ENCODE measurements at places on chromosomes 3 and 15. TPM values are rescaled to one million over a fixed set of nuclear protein-coding genes. Genes with fewer than 3 reads are reported as not detected.

DNA sequence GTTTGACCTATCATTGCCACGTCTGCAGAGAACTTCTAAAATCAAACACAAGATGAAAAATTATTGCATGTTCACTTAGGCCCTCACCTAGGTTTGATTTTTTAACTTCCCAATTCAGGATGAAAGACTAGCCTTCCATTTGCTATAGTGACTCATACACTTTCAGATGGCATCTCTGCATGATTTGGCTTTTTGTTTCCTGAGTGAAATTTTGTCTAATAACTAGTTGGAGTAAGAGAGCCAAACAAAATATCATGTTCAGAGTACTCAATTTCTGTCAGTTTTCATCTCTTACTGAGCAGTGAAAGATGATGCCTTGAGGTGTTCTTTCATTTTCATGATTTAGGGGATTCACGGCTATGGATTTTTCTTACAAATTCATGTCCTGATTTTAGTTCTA lies 122.9 kb downstream of the NSUN3 start:
- no peak for DNase-seq

GRCh38 chr3:173849489-173849888 lies 451.9 kb downstream of the NLGN1 start:
- no peak for DNase-seq

The TM6SF1 gene
- total RNA-seq = 15.0 TPM

GRCh38 chr15:98899272-98900021 lies 108.1 kb downstream of the PGPEP1L start:
- no peak for DNase-seq

DNA sequence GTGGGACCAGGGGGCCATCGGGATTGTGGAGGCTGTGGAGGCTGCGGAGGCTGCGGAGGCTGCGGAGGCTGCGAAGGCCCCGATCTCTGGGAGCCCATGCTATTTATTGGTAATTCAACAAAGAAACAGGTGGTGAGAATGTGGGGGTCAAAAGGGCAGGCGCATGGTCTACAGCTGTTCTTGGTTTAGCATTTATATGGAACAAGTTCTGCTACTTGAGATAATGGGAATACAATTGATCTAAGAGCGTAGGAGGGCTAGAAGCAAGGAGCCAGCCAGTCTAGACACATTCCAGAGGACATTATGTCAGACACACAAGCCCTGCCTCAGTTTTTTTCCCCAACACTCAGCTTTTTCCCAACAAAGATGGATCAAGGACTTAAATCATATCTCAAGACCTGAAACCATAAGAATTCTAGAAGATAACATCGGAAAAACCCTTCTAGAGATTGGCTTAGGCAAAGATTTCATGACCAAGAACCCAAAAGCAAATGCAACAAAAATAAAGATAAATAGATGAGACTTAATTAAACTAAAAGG lies 20.1 kb downstream of the C3orf80 start:
- no peak for DNase-seq

GRCh38 chr3:124227150-124227630 lies 235.3 kb upstream of the ROPN1 start:
- DNase-seq = no peak

The CFAP20DC gene
- 0.61 TPM for total RNA-seq

- no peak for DNase-seq
Measured at GRCh38 chr15:67033012-67033411, 32.4 kb upstream of the SMAD3 start.

DNA sequence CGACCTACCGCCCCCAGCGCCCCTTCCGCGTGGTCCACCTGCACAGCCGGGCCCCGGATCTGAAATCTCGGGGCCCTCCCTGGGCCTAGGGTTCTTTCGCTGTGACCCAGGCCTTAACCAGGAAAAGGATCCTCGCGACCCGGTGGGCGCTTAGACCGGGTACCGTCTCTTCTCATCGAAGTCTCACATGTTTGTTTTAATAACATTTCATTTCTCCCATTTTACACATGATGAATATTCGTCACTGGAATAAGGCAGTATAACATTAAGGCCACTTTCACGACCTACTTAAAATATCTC lies 277 bp upstream of the DALRD3 start:
- no peak for DNase-seq

GRCh38 chr15:22944651-22945050 lies 35.5 kb downstream of the CYFIP1 start:
- DNase-seq = peak; percentile 42

- no peak for DNase-seq
Measured at GRCh38 chr3:151673974-151674373, 59.8 kb upstream of the AADACL2 start.

- no peak for DNase-seq
Measured at GRCh38 chr3:112489674-112490479, 9.4 kb downstream of the BTLA start.

The GREM1 gene
- 0.03 TPM for total RNA-seq

GRCh38 chr15:63047792-63048114 lies 5.2 kb downstream of the TPM1 start:
- no peak for DNase-seq

- peak; percentile 91 for DNase-seq
Measured at GRCh38 chr15:75738647-75739325, 26.1 kb upstream of the CSPG4 start.

The PCCB gene
- 40.4 TPM for total RNA-seq

DNA sequence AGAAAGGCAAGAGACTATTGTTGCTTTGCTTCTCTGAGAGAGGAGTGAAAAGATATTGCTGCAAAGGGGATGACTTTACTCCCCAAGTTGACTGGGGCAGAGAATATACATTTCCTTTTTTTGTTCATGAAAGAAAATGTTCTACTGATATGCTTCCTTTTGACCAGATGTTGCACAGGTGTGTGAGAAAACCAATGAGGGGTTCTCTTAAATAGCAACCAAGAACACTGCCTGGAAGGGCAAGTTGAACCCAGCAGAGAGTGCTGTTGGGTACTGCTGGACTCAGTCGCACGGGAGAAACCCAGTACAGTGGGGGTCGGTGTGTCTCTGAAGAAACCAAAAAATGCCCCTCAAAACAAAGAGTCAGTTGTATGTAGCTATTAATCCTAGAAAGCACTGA lies 101.2 kb downstream of the CHST2 start:
- no peak for DNase-seq

DNA sequence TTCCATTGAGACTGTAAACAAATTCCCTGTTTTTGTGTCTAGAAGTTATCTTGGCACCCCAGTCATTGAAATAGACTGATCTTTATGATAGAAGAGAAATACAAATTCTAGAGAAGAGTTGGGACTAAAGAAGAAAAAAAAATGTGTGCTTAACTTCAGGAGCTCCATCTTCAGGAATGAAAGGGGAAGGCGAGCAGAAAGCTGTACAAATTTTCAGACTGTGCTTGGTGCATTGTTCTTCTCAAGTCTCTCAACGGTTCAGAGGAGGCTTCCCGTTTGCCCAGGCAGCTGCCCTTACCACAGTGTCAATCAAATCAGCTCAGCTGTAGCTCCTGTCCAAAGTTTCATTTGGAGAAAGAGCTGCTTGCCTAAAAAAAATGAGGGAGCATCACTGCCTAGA lies 41.7 kb downstream of the OXSM start:
- DNase-seq = no peak

DNA sequence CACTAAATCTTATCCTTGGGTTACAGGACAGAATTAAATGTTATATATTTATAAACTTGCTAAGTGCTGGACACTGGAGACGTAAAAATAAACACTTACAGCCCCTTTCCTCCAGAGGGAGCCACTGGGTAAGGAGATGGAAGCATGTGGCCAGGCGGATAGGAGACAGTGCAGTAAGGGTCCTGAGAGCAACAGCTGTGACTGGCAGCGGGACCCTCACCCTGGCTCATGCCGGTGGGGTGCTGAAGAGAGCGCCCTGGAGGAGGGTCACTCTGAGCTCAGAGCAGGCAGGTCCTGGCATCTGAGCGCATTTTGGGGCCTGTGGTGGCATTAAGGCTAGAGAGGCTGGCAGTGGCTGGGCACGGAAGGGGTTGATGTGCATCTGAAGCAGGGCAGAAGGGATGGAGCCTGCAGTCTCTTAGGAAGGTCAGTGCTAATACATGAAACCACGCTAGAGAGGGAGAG lies 16.0 kb downstream of the SEC61A1 start:
- no peak for DNase-seq

GRCh38 chr3:40464339-40465110 lies 7.4 kb downstream of the RPL14 start:
- DNase-seq = no peak

GRCh38 chr3:97245201-97245910 lies 431.0 kb downstream of the EPHA6 start:
- DNase-seq = no peak

DNA sequence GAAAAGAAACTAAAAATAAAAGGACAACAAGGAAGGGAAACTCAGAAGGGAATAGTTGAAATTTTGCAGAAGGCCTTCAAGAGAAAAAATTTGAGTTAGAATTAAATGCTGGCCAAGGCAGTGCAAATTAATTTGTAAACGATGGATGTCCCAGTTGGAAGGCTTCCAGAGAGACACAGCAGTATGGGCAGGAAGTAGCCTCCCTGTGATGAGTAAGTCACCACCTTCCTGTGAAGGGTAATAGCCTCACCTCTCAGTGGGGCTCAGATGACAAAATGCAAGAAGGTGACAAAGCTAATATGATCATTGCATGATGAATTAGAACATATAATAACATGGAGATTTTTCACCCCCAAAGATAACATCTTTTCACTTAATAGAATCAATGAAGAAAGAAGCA lies 27.3 kb upstream of the TMCO5A start:
- no peak for DNase-seq

The PRR20G gene
- total RNA-seq = not detected

GRCh38 chr3:190807719-190808375 lies 54.6 kb downstream of the GMNC start:
- no peak for DNase-seq

- DNase-seq = no peak
Measured at GRCh38 chr3:138234401-138235179, 47.5 kb downstream of the ARMC8 start.

GRCh38 chr3:173976281-173976680 lies 578.7 kb downstream of the NLGN1 start:
- no peak for DNase-seq

DNA sequence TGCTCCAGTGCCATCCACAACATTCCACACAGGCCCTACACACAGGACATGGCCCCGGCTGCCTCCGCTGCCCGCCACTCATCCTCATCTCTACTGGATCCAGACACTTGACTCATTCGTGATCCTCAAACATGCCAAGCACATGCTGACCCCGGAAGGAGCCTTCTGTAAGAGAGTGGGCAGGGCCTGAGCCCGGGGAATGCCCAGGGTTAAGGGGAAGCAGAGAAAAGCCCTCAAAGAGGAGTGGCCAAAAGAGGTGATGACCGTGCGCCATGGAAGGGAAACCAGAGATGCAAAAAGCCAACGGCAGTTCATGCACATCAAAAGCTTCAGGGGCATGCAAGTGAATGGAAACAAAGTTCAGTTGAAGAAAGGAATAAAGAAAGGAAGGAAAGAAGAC lies 46.1 kb downstream of the RFTN1 start:
- peak; percentile 66 for DNase-seq

DNA sequence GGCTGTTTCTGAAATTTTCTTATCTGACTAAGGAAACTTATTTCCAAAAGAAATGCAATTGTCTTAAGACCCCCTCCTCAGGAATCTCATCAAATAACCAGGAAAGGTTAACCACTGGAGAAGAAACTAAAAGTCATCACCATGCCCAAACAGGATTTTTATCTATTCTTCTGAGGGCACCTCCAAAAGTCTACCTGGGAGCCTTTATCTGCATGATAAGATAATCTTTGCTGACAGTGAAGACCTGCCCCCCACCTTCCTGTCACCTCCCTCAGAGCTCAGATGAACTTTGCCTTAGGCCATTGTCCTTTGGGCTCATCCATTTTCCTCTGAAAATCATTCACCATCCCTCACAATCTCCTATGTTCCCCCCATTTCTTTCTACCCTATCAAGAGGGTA lies 137.3 kb upstream of the SMAD3 start:
- no peak for DNase-seq

The ROBO2 gene
- total RNA-seq = not detected

The HYKK gene
- 0.50 TPM for total RNA-seq

DNA sequence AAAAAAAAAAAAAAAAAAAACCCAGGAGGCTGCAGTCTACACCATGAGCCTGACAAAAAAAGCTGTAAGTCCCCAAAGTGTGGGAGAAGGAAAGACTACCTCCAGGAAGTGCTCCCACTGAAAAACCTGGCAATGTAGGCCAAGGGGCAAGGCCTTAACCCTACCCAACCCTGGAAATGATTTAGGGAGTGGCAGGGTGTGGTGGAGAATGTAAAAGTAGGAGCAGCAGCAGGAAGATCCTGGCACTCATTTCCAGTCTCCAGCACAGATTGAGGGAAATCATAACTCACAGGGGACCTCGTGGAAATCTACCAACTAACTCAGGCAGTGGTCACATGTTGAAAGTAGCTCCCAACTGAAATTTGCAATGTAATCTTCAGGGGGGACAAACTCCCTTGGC lies 839.5 kb downstream of the EPHA3 start:
- DNase-seq = no peak

GRCh38 chr3:54630101-54630623 lies 297.7 kb downstream of the LRTM1 start:
- DNase-seq = no peak

The OR5K1 gene
- total RNA-seq = not detected

DNA sequence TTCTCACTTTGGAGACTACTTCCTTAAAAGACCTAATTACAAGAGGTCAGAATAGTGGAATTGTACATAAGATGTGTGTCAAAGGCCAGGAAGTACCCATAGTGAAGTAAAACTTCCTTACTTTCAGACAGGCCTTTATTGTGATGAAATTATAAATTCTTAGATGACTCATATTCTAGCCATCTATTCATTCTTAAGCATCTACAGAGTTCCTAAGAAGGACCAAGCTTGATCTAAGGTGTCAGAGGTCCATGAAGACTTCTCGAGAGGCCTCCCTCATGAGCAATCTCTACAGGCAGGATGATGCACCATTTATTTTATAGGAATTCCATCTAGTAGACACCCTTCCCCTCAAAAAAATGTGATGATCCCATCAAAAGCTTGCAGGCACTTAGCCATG lies 493.3 kb downstream of the MAGI1 start:
- DNase-seq = no peak

GRCh38 chr3:32460031-32460749 lies 42.5 kb downstream of the CMTM6 start:
- peak; percentile 66 for DNase-seq

The KNSTRN gene
- 75.1 TPM for total RNA-seq

DNA sequence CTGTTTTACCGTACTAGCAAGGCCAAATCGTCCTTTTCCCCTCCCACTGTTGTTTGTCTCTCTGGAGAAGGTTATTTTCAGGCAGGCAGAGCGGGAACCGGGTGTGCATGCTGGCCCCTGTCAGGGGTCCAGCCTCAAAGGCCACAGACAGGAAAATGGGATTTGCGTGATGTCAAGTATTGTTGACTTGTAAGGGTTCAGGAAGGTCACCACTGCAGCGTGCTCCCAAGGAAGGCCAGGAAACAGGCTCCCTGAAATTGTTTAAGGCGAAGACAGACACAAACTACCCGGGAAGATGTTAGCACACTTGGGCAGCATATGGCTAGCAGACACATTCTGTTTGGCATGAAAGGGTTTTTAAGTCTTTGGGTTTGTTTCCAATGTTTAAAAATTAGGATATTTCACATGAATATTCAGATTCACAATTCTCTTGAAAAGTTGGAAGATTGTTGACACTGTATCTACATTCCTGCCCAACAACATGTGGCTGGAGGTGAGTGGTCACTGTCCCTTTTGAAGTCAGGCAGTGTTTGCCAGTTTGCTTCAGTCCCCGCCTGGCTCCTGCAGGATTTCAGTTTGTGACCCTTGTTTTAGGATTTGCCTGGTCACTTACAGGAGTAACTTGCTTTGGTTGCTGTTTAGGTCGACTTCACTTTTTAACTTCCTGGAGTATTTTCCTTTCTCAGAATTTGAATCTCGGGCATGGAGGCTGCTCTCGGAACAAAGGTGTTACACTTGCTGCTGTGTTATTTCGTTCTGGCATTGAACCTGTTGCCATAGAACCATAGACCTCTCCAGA lies 90.4 kb downstream of the BDH1 start:
- no peak for DNase-seq
